Testis (tissue), 5 donors: ENCODE measurements at places on chromosomes 3 and 15. TPM values are rescaled to one million over a fixed set of nuclear protein-coding genes. Genes with fewer than 3 reads are reported as not detected.

The CRABP1 gene
- 0.74 TPM for total RNA-seq

The SMCO1 gene
- total RNA-seq = 0.25 TPM

The NIPA2 gene
- total RNA-seq = 33.9 TPM

DNA sequence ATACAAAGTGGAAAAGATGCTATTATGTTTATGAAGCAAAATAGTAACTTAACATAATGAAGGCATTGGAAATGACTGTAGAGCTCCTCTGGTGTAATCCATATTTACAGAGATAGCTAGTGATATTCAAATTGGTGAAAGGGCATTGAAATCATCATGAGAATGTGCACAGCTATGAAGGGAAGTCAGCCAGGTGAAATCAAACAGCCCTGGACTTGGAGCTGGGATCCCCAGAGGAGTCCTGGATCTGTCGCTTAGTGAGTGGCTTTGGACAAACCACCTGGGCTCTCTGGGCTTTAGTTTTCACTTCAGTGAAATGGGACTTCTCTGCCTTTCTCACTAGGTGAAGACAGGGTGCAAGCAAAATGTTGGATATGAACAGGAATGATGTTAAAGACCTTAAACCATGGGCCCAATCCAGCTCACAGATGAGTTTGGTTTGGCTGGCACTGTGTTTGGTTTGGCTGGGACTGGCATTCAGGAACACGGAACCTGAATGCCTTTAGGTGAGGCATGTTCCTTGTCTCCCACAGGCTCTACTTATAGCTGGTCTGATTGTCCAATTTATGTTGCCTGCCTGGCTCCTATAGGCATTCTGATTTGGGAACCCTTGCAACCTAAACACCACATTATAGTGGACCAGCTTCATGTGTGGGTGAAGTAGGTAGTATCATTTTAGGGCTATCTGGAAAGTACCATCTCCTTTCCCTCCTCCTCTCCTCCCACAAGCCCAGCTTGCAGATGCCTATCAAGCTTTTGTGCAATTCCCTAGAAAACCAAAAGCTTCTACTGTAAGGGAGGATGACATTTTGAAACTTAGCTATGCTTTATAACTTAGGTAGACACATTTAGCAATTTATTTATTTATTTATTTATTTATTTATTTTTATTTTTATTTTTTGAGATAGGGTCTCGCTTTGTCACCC, 110.6 kb upstream of the TNFAIP8L3 start:
- DNase-seq = no peak

DNA sequence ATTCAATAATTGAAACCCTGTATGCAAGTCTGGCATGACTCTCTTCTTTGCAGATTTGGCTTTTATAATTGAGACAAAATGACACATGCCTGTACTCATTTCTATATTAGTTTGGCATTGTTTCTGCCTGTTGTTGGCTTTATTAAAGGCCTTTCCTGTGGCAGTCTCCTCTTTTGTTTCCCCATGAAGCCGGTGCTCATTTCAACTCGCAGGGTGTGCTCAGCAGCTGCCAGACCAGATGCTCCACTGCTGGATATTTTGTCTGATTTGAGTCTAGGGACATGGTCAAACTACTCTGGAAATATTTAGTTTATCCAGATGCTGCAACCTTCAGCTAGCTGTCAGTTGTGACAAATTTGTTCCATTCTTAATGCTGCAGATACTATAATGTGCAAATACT, 445.3 kb downstream of the NAALADL2 start:
- DNase-seq = no peak

- DNase-seq = no peak
Observed at GRCh38 chr3:160588023-160588422, 22.7 kb upstream of the KPNA4 start.

- no peak for DNase-seq
Observed at GRCh38 chr3:126399351-126399735, 4.6 kb downstream of the CFAP100 start.
